Activated CD8-positive, alpha-beta memory T cell treated with anti-CD3 and anti-CD28 coated beads for 1 hour (primary cell): ENCODE measurements at places on chromosomes 5 and 9.

- DNase-seq: no peak
Measured at GRCh38 chr9:91992461-91993041, 42.5 kb upstream of the ROR2 start.

- DNase-seq: no peak
Measured at GRCh38 chr5:137075163-137075970, 423.8 kb downstream of the SPOCK1 start.

DNA sequence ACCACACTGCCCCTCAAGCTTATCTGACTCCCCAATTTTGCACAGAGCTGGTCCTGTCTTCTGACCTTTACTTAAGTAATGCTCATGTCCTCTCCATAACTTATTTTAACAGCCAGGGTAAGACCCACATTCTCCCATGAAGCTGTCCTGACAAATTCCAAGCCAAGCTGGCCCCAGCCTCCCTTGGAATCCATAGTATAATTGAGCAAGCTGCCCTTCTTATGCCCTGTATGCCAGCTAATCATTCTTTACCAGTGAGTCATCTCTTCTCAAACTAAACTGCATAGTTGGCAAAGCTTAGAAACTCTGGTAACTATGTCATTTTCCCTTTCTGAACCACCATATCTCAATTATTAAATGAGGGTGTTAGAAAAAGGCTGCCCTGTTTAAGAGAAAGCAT, 92.4 kb downstream of the NFIB start:
- DNase-seq: no peak

DNA sequence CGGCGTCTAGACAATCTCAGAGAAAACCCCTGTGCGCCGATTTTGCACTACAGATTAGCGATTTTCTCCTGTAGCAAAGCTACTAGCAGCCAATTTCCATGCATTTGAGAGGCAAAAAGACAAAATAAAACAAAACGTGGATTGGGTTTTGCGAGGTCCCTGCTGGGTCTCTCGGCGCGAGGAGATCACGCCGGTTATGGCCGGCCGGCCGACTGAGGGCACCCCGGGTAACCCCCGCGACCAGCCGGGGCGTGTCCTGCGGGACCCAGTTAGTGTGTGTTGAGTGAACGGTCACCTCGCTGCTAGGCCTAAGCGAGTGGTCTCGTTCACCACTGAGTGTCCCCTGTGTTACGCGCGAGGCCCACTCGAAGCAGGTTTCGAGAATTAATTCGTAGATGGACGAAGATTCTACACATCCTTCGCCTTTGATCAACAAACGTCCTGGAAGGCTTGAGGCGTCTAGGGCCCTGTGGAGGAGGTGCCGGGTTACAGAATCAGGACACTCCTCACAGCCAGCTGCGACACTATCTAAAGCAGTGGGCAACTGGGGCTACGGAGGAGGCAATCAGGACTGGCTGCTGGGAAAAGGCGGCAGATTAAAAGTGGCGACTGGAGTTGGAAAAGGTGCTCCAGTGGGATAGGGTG, 764 bp upstream of the VDAC1 start:
- DNase-seq: no peak

GRCh38 chr9:108672475-108673190, 183.2 kb downstream of the ACTL7B start:
- no peak for DNase-seq

GRCh38 chr5:157550663-157551062, 24.9 kb downstream of the ADAM19 start:
- DNase-seq: no peak

DNA sequence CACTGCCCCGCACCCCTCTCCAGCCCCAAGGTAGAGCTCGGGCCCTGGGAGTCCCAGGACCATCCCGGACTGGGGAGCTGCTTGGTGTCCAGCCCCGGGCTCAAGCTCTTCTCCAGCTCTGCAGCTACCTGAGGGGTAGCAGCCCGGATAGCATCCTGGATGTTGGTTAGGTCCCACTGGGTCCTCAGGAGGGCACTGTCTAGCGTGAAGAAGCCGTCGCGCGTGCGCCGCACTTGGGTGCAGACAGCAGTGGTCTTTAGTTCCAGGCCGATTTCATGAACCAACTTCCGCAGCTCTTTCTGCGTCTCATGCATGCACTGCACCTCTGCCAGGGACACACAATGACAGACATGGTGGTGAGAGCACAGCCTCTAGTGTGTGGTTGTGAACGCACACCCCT, 12.7 kb downstream of the TRUB2 start:
- no peak for DNase-seq

GRCh38 chr5:75465480-75465879, 45.9 kb downstream of the CERT1 start:
- no peak for DNase-seq

- no peak for DNase-seq
Measured at GRCh38 chr5:65811004-65811403, 89.0 kb downstream of the NLN start.

DNA sequence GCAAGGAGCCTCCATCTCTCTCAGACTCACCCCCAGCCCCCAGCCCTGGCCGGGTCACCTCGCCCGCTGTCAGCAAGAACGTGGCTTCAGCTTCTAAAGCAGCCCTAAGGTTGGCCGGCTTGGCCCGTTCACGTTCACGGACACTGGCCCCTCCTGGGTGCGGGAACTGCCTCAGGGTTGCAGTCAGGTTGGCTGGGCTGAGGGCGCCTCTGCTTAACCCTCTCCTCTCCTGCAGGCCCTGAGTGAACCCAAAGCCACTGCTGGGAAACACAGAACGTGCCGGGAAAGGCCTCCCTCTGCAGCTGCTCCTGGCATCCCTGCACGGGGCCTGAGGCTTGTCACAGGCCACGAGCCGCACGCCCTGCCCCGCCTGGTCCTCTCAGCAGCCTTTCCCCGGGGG, 40.1 kb upstream of the UBAC1 start:
- DNase-seq: no peak

- no peak for DNase-seq
Measured at GRCh38 chr9:130994135-130995085, 14.6 kb upstream of the LAMC3 start.

- DNase-seq: no peak
Measured at GRCh38 chr5:31898036-31898632, 259.2 kb downstream of the PDZD2 start.

- DNase-seq: peak; percentile 16
Measured at GRCh38 chr9:88173378-88173999, 35.2 kb upstream of the SPATA31C2 start.

GRCh38 chr9:104984948-104985347, 57.0 kb upstream of the ABCA1 start:
- no peak for DNase-seq

- DNase-seq: no peak
Measured at GRCh38 chr9:77417566-77417965, 230.6 kb downstream of the GNA14 start.

DNA sequence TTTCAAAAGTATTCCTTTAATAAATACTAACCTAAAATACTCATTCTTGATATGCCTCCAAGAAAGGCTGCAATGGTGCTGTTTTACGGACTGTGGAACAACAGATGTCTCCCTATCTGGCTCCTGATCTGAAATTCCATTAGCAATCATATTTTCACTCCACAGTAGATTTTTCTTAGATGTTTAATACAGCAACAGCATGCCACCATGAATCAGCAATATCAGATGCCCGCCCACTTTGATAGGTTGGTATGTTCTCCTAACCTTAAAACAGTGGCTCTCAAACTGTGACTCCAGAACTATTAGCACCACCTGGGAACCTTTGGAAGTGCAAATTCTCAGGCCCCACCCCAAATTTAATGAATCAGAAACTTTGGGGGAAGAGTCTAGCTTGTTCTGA, 110.2 kb downstream of the MLLT3 start:
- no peak for DNase-seq

DNA sequence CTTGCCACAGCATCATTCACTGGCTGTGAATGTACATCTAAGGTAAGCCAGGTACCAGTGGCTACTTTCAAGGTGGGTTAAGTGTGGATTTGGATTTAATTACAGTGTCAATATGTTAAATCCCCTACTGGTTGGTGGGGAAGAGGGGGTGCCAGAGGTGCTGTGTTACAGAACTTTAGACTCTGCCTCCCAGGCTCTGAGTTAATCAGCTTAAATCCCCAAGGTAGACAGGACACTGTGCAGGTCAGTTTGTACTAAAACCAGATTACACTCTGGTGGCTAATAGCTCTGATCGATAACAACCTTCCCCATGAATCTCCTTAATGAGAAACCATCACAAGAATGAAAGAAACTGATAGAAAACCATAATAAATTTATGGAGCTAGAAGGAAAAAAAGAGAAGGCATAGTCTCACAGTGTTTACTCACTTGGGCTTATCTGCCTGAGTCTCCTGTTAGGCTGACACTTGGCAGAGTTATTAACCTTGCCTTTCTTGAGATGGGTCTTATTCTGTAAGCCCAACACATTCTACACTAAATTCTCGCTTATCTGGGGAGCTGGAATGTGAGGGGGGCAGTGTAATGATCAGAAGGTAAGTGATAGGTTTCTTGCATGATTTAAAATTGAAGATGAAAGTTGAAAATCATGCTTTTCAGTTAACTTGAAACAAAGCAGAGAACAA, 106.8 kb downstream of the LMNB1 start:
- DNase-seq: no peak

DNA sequence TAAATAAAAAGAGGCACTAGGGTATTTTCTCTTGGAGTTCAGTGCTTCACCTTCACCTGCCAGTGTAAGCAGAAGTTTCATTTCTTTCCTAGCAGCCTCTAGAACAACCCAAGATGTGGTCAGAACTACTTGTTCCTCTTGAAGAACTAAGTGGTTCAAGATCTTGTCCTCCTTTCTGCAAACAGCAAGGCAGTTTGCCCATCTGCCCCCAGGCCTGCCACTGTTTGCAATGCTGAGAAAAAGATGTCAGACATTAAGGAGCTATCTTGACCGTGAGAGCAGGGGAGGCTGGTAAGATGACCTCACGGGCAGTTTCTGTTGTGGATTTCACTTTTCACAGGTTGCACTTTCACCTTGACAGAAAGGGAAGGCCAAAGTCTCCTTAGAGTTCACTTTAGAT, 52.0 kb upstream of the KLF4 start:
- DNase-seq: no peak

- no peak for DNase-seq
Measured at GRCh38 chr9:21465859-21466518, 16.1 kb downstream of the IFNE start.

GRCh38 chr5:128412145-128412930, 125.7 kb downstream of the FBN2 start:
- no peak for DNase-seq

GRCh38 chr5:23007762-23008161, 154.6 kb upstream of the CDH12 start:
- DNase-seq: no peak

- DNase-seq: no peak
Measured at GRCh38 chr9:98917746-98918487, 25.8 kb upstream of the COL15A1 start.

- DNase-seq: no peak
Measured at GRCh38 chr5:132926437-132926836, 37.0 kb downstream of the AFF4 start.

DNA sequence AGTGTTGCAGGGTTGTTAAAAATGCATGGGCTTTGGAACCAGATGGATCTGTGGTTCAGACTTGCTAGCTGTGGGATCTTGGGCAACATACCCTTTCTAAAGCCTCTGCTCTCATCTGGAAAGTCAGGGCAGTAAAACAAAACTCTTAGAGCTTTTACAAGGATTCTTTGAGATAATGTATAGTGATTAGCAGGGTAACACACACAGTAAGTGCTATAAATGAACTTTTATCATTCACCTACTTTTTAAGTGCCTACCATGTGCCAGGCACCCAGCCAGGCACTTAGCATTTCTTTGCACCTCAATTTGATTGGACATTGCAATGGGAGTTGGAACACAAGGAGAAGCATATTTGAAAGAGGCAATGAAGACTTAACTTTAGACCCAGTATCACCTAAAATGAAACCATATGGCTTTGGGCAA, 208.6 kb upstream of the PAPPA start:
- DNase-seq: no peak

DNA sequence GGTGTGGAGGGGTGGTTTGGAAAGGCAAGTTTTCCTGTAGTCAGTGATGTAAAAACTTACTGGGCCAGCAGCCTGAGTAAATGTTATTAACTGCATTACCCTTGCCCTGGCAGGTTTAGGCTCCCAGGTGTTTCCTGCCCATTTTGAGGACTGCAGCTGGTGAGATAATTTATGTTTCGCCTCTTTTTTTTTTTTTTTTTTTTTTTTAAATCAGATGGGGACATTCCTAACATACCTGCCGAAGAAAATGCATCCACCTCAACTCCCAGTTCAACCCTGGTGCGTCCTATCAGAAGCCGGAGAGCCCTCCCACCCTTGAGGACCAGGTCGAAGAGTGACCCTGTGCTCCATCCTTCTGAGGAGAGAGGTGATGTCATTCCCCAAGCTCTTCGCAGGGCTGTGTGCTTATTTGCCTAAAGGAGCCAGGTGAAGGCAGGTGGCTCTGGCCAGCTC, 60.6 kb downstream of the ENTREP1 start:
- DNase-seq: no peak

- no peak for DNase-seq
Measured at GRCh38 chr9:83511051-83511450, 27.1 kb downstream of the FRMD3 start.

GRCh38 chr5:2335733-2336515, 415.6 kb downstream of the IRX2 start:
- no peak for DNase-seq

- no peak for DNase-seq
Measured at GRCh38 chr5:43769571-43770355, 166.8 kb downstream of the NNT start.

DNA sequence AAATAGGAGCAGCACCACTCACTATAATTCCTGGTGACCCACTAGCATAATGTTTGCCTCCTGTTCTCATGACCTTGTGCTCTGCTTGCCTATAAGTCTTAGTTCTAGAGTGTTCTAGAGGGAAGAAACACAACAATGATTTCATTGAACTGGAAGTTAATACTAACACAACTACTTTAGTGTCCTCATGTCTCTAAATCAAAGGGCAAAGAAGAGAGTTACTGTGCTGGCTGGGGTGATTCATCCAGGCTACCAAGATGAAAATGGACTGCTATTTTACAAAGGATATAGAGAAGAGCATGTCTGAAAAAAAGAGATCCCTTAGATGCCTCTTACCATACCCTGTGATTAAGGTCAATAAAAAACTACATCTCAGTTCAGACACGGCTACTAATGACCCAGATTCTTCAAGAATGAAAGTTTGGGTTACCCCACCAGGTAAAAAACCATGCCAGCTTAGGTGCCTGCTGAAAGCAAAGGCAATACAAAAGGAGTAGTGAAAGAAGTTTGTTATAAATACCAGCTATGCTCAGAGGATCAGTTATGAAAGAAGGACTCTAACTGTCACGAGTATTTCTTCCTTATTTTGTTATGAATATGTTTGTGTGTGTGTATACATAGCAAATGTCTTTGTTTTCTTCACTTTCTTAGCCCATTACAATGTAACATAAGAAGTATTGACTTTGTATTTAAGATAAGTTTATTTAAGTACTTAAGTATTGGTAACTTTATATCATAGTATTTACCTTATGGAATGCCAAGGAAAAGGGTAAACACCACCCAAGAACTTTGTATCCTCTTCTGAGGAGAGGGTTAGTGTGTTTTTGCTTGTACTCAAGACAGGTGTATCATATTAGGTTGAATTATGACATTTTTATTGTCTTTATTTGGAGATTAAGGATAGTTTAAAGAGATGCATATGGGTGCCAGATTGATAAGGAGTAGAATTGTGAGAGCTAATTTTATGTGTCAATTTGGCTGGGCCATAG, 314.1 kb upstream of the PTGER4 start:
- no peak for DNase-seq

GRCh38 chr9:83247732-83248131, 184.8 kb upstream of the RASEF start:
- no peak for DNase-seq
